Pancreas (tissue), 10 donors: ENCODE measurements at places on chromosomes 6 and 20. TPM values are rescaled to one million over a fixed set of nuclear protein-coding genes. Genes with fewer than 3 reads are reported as not detected.

GRCh38 chr6:103344554-103345163 lies 1515.1 kb downstream of the HACE1 start:
- no peak for DNase-seq

DNA sequence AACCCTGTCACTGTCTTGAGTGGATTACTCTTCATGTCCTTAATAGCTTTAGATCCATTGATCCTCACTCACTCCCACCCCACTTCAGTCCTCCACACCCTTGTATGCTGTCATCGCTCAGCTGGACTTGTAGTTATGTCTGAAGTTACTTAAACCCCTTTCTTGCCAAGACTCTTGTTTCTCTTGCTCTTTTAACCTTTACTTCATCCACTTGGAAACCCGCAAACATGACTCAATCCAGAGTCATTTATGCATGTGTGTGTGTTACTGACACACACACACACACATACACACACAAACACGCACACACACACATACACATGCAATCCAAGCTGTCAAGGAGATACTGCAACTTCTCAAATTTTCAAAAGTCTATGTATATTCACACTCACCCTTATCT lies 341.8 kb downstream of the SYNE1 start:
- no peak for DNase-seq

- no peak for DNase-seq
These were observed 121.0 kb upstream of the SPACA1 start for GRCh38 chr6:87926687-87927086.

Gene TREML2
- not detected for total RNA-seq

GRCh38 chr6:14676064-14676463 lies 558.5 kb downstream of the CD83 start:
- no peak for DNase-seq

Gene GTSF1L
- not detected for total RNA-seq

GRCh38 chr6:26382121-26382520 lies 787 bp upstream of the BTN2A2 start:
- no peak for DNase-seq

DNA sequence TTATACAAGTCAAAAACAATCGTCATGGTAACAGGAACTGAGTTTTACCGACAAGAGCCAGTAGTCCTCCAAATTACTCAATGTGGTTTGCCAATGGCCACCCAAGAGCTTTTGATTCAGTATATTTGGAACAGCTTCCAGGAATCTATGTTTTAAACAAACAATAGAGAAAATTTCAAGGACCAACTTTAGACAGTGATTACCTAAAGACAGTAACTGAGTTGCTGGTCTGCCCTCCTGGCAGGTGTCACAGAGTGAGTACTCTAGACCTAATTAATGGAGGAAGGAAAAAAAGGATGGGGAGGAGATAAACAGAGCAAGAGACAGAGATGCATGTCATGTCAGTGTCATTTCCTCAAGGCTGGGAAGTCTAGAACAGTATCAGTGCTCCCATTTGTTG lies 361.3 kb upstream of the BTBD3 start:
- no peak for DNase-seq

GRCh38 chr20:15220778-15221565 lies 883.6 kb upstream of the FLRT3 start:
- no peak for DNase-seq

Gene HCRTR2
- not detected for total RNA-seq

- DNase-seq: no peak
These were observed 15.6 kb upstream of the SLC22A1 start for GRCh38 chr6:160106010-160106409.

GRCh38 chr20:31759836-31760518 lies 20.9 kb downstream of the TPX2 start:
- no peak for DNase-seq

- no peak for DNase-seq
These were observed 1295.6 kb upstream of the CITED2 start for GRCh38 chr6:140670021-140670420.

- DNase-seq: no peak
These were observed at the start of gene DEFB132 for GRCh38 chr20:257419-257818. TSS of gene DEFB132 (plus strand) at chr20:257724. CDS start at chr20:257779, 55 bp downstream.

GRCh38 chr20:34350095-34350494 lies 13.0 kb upstream of the ITCH start:
- DNase-seq: no peak

DNA sequence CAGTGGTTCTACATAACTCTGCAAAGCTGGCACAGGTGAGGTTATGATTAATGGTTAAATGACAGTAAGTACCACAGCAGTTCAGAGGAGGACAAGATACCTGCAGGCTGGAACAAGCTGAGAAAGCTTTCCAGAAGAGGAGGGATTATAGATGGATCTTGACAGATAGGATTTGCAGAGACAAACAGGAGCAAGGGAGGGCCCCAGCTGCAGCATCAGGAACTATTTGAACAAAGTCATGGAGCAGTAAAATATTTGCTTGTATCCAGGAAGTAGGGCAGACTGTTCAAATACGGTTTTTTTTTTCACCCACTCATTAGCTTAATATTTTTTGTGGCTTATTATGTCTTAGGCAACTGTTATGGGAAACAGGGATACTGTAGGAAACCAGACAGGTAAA lies 144.4 kb upstream of the MAN1A1 start:
- no peak for DNase-seq

GRCh38 chr6:106746652-106747051 lies 117.3 kb downstream of the QRSL1 start:
- no peak for DNase-seq

- DNase-seq: no peak
These were observed 77.6 kb upstream of the FYN start for GRCh38 chr6:111950661-111951496.

DNA sequence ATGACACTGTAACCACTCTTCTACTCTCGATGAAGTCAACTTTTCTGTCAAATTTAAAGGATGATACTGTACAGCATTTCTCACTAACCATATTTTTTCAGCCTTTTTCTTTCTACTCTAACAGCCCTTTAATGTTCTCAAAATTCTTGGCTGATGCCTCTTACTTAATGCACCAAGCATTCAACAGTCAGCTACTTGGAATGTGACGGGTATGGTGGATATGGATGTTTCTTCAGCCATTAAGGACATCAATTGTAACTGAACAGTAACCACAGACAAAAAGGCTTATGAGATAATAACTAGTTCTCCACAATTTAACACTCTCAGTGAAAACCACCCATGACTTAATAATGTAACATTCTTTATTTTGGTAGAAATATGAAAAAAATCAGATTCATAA lies 467.2 kb upstream of the ZNF337 start:
- DNase-seq: no peak

DNA sequence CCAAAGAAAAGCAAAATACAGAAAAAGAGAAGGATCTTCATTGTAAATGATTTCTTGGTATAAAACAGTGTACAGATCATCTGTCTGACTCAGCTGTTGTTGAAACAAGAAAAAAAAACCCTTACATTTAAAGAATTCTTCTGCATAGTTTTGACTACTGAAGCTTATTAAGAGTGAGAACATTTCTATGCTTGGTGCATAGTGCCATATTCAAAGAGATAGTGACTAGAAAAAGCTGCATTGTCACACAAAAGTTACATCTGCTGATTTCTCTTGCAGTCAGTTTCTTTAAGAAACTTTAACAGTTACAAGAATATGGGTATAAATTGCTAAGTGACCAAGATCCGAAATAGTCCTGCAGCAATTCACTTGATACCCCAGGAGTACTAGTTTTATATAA lies at the start of gene DEFB112:
DEFB112 (minus strand) TSS at position 101 of the 400 bp plus-strand sequence; CDS start at position 41, 60 bp downstream.
- DNase-seq: no peak

DNA sequence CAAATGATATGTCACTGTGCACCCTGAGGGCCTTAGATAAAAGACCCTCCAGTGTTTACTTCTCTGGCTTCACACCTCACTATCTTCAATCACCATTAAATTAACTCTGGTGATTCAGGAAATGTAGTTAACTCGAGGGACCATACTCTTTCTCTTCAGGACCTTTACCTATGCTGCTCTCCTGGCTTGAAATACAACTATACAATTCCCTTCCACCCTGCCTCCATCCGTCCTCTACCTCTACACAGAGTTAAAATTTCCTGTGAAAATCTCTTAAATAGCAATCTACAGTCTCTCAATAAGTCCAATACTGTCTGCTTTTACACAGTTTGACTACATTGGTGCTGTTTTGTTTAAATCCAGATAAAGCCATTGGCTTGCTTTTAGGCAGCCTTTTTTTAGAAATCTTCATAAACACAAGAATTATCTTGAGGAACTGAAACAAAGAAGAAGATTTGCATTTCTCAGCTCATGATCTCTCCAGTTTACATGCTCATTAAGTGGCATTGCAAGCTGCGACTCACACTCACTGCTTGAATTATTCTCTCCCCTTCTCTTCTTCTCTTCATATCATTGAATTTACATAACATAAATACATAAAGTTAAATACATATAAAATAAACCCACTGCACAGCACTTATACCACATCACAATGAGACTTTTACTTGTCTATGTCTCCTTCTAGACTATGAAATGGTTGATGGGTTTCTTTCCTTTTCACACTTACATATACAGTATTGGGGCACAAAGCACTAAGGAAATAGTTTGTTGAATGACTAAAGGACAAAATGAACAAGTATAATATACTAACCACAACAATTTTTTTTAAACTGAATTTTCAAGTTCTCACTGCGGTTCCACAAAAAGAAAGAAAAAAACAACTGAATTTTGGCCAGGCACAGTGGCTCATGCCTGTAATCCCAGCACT lies 239.0 kb upstream of the KCNQ5 start:
- no peak for DNase-seq

DNA sequence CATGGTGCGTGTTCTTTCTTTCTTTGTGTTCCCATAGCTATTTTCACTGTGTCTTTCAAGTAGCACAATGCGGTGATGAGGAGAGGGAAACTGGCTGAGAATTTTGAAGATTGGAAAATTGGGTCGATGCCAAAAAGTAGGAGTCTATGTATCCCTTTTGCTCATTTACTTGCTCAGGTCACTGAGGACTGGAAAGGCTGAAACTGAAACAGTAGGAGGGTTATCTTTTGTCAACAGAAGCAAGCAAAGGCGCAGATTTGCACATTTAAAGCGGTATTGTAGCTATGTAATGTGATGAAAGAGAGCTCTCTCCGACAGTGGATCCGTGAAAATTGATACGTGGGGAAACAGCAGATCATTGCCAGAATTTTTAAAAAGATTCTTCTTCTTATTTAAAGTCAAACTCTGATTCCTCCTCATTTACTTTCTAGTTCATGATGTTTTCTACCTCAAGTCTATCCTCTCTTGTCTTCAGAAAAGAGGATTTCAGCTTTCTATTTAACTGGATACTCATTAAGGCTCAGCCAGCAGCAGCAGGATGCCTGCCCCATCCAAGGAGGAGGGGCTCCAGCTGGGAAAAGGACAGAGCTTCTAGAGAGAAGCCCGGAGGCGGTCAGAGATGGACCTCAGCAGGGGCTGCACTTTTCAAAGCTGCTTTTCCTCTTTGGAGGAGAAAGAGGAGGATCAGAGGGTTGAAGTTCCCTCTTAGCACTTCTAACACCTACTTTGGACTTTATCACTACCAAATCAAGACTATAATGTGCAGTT lies 15.9 kb upstream of the FYN start:
- DNase-seq: no peak

DNA sequence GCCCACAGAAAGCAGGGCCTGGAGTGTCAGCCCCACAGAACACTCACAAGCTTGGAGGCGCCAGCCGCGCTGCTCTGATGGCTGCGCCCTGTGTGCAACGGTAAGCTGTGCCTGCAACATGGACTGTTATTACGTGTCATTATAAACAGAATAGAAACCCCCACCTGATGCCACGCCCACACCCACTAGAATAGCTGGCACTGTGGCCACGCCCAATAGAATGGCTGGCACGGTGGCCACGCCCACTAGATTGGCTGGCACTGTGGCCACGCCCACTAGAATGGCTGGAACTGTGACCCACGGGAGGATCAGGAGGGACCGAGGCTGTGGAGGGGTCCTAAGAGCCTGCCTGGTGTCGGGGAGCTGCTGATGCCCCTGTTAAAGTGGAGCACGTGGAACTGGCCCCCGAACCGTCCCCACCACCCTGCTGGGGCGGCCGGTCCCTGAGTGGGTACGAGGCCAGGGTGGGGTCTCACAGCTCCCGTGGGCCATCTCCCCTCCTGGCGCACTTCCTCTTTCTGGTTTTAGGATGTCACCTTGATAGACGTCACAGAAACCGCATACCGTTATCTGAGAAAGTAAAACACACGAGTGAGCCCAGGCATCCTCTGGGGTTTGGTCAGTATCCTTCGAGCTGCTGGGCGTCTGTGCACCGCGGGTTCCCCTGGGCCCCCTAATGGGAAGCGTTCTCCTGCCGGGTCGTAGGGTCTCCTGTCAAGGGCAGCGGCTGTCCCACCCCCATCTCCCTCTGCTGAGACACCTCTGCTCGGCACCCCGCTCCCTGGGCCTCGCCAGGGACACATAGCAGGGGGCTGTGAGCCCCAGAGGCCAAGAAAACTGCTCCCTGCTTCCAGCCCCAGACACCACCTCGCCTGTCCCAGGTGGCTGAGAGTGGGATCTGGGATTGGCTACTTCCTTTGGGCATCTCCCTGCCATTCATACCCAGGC lies 25.4 kb downstream of the SLC17A9 start:
- DNase-seq: no peak

GRCh38 chr6:163469459-163469985 lies 55.0 kb downstream of the QKI start:
- no peak for DNase-seq

DNA sequence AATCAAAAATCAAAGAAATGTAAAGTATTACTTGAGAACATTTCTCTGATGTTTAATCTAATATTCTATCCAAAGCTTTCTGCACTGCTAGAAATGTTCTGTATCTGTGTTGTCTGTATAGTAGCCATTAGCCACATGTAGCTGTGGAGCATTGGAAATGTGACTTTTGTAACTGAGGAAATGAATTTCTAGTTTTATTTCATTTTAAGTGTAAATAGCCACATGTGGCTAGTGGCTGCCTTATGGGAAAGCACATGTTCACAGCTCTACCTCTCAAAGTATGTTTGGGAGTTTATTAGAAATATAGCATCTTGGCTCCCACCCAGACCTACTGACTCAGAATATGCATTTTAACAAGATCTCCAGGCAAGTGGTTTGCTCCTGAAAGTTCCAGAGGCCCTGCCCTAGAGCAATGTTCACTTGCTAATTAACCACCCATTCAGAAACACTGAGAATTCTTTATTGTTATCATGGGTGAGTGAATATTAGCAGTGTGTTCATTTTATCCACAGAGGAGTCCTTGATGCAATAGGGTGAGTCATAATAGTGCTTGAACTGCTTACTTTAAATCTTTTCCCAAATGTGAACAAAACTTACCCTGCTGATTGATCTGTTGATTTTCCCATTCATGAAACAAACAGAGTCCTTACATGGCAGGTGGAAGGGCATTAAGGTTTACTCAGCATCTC lies 282.7 kb downstream of the PLCB1 start:
- DNase-seq: no peak

Gene TTLL9
- total RNA-seq: 0.35 TPM

Gene TP53TG5
- not detected for total RNA-seq

- DNase-seq: peak; percentile 72
These were observed 30.4 kb downstream of the KCNQ2 start for GRCh38 chr20:63442100-63442493.

GRCh38 chr6:97049253-97050011 lies 124.9 kb downstream of the KLHL32 start:
- no peak for DNase-seq

DNA sequence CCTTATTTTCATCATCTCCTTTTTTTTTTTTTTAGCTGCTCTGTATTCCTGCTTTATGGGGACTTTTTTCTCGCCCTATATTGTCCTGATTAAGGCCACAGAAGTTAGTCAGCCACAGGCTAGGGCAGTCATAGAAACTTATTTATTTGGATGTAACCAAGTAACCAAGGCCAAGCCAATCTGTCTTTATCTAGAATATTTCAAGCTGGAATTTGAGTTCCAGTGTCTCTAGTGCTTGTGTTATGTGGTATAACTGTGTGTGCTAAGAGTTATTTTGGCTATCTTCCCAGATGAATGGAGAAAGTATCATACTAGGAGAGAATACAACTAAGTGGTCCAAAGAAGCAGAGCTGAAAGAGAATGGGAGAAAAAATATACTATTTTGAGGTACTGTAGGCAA lies 751.5 kb downstream of the CBLN4 start:
- DNase-seq: no peak
